Stimulated activated CD8-positive, alpha-beta memory T cell treated with anti-CD3 and anti-CD28 coated beads, Interleukin-4, amount 100 ng/mL, for 24 hours (primary cell): ENCODE measurements at places on chromosomes 1 and 21.

GRCh38 chr1:110770832-110771231 is 96.1 kb upstream of the KCNA3 start:
- no peak for DNase-seq

DNA sequence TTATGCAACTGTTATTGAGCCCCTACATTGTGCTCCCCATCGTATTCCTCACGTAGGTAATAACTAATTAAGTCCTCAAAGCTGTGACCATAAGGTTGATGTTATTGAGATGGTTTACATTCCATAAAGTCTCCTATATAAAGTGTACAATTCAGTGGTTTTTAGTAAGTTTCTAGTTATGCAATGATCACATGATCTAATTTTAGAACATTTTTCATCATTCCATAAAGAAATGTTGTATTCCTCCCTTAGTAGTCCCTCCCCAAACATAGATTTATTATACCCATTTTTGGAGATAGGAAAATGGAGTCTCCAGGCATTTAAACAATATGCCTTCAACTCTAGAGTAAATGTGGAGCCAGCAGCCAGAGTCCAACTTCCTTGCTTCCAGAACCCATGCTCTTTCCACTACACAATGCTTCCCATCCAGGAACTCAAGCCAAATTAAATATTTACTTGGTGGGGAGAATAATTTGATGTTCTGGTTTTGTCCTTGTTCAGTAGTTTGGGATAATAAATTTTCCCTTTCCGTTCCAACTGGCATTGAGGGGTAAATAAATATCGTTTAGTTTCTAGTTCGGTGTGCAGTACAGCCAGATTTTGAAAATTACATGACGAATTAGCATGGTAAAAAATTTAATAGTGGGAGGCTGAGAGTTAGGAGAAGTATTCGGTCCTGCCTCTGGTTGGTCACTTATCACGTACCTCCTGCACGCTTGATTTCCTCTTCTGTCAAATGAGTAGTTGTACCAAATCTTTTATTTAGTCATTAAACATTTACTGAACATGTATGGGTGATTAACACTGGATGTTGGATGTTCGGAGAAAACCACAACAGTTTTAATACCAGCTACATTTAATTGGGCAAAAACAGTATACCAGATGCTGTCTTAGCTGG is 66.3 kb downstream of the CACHD1 start:
- no peak for DNase-seq

GRCh38 chr1:167567663-167568062 is 14.1 kb upstream of the CREG1 start:
- DNase-seq, result no peak

- no peak for DNase-seq
These were observed 33.5 kb downstream of the DMAP1 start for GRCh38 chr1:44246806-44247205.

- DNase-seq, result no peak
These were observed 105.8 kb downstream of the MRPL39 start for GRCh38 chr21:25501462-25501861.

DNA sequence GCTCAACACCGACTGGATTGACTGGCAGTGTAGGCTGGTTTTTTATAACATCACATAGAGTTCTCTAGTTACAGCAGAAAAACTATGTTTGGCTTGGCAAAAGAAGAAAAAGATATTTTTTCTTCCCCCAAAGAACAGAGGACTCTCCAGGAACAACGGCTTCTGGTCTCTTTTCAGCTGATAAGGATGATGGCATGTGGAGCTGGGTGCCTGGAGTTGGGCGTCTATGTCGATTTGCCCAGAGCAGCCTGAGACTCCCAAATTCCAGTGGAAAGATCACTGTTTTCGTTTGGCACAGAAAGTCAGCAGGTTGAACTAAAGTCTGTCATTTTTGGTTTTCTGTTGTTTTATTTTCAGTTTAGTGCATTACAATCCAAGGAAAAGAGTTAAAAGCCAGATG is 91.1 kb downstream of the SMYD2 start:
- no peak for DNase-seq

DNA sequence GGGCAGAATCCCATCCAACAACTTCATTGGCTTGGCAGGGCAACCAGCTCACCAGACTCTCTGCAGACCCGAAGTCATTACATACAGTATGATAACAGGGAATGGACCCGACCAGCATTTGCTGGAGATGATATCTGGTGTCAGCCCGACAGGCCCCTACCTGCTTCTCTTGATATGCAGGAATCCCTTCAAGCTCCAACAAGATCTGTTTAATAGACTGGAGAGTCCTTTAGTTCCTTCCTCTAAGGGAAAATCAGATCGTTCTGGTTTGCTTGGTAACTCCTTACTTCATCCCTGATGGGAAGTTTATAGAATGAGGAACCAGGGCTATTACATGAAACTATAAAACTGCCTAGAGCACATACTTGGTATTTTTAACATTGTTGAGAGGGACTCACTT is 61.2 kb downstream of the EDARADD start:
- DNase-seq, result no peak

- no peak for DNase-seq
These were observed 73.3 kb downstream of the IFI44 start for GRCh38 chr1:78722947-78723346.

- DNase-seq, result no peak
These were observed 56.7 kb downstream of the MRPS6 start for GRCh38 chr21:34129901-34130715.

DNA sequence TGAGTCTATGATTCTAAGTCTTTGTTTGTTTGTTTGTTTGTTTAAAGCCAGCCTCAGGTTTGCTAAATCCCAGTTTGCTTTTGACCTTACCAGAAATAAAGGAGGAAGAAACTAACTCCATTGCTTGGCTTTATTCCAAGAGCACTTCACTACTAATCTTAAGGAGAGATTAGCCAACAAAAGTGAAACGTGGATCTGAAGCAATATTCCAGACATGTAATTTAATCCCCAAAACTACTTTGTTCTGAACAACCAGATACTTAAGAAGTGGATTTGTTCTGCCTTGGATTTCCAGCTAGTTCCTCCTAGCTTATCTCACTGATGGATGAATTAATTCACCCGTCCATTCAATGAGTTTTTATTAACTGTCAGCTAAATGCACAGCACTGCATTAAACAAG is 15.9 kb upstream of the CEP350 start:
- DNase-seq, result no peak

DNA sequence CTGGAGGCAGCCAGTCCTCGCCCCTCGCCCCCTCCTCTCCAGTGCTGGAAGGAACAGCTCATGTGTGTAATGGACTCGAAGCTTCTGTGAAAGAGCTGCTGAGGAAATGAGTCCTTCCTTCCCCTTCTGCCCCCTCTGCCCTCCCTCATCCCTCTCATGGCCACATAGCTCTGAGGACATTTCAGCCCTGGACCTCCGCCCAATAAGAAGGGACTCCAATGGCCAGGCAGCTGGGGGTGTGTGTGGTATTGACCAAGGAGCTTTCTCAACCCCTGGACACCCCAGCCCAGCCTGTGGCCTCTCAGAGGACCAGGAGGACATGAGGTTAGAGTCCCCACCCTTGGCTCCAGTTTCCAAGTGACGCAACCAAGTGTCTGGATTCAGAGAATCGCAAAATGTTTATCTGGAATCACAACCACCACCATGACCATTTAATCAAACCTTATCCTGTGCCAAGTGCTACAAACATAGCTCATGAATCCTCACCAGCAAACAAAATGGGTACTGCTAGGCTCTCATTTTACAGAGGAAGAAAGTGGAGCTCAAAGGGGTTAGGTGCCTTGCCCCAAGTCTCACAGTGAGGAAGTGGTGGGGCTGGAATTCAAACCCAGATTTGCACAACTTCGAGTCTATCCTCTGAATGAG is 47.8 kb upstream of the ECE1 start:
- DNase-seq, result no peak

DNA sequence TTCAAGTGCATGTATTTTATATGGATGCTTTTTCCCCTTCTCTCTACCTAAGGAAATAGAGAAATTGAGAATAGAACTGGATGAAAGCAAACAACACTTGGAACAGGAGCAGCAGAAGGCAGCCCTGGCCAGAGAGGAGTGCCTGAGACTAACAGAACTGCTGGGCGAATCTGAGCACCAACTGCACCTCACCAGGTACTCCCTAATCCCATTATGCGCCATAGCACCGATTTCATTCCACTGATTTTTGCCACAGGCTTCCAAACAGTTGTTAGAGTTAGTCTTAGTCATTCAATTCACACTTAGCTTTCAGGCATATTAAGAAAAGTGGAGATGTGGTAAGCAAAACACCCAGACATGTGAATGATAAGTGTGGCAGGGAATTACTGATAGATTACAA is 122.8 kb downstream of the SDCCAG8 start:
- no peak for DNase-seq

DNA sequence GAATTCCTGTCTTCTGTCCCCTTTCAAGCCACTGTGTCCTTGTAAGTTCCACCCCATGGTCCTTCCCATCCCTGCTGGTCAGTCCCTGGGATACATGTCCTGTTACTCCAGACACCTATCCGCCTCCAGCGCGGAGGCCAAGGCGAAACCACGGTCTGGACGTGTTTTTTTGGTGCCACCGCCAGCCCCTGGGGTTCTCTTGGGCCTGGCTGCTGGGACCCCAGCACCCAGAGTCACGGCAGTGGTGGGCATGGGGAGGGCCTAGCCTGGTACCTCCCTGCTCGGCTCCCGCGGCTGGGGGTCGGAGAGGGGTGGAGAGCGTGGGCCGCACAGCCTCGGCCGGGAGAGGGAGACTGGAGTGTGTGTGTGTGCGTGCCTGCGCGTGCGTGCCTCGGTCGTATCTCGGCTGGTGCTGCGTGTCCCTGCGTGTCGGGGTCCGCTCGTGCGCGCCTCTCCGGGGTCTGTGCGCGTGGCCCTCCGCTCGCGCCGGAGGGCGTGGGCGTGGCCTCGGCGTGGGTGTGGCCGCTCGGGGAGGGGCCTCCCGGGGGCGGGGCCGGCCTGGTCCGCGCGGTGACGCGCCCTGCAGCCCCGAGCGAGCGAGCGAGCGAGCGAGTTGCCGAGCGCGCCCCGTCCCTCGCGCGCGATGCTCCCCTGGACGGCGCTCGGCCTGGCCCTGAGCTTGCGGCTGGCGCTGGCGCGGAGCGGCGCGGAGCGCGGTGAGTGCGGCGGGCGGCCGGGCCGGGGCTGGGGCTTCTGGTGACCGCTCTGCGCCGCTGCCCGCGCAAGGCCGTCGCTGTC is at the start of gene VWA1:
VWA1 (plus strand) TSS at position 585 of the 798 bp plus-strand sequence; CDS start at position 644, 59 bp downstream.
- DNase-seq, result peak; percentile 50

DNA sequence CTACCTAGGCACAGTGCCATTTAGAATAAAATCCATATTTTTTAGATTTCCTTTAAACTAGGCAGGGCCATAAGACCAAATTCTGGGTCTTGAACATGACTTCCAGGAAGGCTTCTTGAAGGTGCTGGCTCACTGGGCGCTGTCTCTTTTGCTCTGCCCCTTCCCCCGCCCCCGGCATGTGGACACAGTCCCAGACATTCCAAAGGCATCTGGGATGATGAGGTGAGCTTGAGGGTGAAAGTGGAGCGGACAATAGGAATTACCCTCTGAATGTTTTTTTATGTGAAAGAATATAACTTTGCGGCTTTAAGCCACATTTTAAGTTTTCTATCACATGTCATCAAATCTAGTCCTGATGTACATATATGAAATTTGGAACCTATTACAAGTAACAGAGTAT is 29.4 kb downstream of the RWDD3 start:
- DNase-seq, result no peak

GRCh38 chr1:83950106-83950661 is 48.7 kb downstream of the TTLL7 start:
- no peak for DNase-seq

GRCh38 chr1:48948562-48948961 is 171.9 kb upstream of the BEND5 start:
- no peak for DNase-seq

GRCh38 chr1:197675583-197676208 is 99.6 kb downstream of the DENND1B start:
- DNase-seq, result no peak

DNA sequence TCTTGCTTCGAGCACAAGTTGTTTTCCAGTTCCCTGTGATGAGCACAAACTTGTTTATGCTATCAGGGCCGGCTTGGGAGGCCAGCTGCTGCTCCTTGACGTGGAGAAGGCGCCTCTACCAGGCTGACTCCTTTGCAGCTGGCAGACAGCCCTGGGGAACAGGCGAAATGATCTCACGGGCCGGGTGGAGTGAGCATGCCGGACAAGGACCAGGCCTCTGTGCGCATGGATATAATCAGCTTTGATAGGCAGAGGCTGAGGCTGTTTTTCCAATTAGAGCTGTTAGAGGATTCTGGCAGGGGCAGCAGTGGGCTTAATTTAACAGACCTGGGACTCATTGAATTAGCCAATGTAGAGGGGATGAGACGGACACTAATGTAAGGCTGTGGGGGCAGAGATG is 38.9 kb downstream of the FAM163A start:
- DNase-seq, result no peak

DNA sequence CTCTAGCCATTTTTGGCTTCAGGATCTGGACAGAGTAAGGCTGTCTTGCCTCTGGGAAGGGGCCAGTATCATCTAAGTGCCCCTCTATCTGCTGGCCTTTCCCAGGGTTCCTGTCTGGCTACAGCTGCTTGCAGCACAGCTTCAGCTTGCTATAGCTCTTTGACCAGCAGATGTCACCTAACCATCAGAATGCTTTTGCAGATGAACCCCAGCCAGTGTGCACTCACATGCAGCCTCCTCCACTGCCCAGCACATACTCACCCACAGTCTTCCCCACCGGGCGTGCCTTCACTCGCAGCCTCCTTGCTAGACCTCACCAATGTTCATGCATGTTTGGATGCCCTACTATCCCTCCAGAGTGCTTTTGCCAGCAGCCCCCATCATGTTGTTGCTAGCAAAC is 769.0 kb downstream of the BRINP3 start:
- no peak for DNase-seq

GRCh38 chr1:232635778-232636356 is 5.9 kb upstream of the SIPA1L2 start:
- DNase-seq, result no peak

GRCh38 chr1:26556111-26556510 is 26.6 kb downstream of the RPS6KA1 start:
- DNase-seq, result no peak

- DNase-seq, result peak; percentile 20
These were observed 53.3 kb upstream of the SYT14 start for GRCh38 chr1:209884665-209885117.

GRCh38 chr1:54507033-54507870 is 40.8 kb upstream of the ACOT11 start:
- DNase-seq, result no peak

DNA sequence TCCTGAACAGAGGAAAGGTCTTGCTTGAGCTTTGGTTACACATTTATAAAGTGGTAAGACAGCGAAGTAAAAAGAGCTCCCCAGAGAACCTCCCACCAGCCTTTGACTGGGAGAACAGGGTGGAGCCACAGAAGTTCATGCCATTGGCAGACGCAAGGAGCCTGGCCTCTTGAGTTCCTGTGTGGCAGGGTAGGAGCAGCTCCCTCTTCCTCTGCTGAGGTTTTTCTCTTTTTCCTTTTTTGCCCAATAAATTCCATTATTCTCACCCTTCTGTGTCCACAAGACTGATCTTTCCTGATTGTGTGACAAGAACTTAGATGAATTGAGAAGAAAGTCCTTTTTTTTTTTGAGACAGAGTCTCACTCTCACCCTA is 4.3 kb downstream of the THEM4 start:
- no peak for DNase-seq
